ENCODE measurements at places on chromosomes 11 and 22. TPM values are rescaled to one million over a fixed set of nuclear protein-coding genes. Genes with fewer than 3 reads are reported as not detected.

GRCh38 chr11:68504432-68505066 lies 44.0 kb downstream of the PPP6R3 start:
- peak overlapping the region; percentile 8 for H3K4me3 ChIP-seq
- H3K27ac ChIP-seq: no peak overlapping the region
- H3K27me3 ChIP-seq: no peaks in the 10 kb centered on the region
- DNase-seq: no peak
- no peaks in the 10 kb centered on the region for H3K36me3 ChIP-seq

DNA sequence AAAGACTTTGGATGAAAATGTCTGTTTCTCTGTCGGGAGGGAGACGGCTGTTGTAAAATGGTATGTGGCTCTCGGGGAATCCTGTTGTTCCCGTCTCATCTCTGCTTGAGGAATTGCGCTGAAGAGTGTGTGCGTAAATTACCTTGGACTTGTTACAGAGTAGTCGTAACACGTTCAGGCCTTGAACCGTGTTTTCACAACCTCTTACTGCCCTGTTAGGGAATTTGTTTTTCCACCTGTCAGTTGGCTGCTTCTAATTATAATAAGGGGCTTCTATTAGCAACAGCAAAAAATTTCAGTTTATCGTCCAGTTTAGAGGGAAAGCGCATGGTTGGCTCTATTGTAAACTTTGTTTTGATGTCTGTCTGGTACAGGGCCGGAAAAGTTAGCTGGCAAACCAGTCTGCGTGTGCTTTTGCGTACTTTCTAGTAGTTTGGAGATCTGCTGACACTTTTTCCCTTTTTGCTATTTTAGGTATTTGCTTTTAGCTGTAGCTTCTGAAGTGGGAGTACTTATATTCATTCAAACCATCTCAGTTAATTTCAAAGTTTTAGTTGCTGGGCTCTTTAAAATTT lies 1.5 kb downstream of the HIPK3 start:
- peak overlapping the region; percentile 99 for H3K4me3 ChIP-seq
- peak overlapping the region; percentile 99 for H3K27ac ChIP-seq
- DNase-seq: no peak

GRCh38 chr11:1774886-1775285 lies 11.2 kb upstream of the CTSD start:
- DNase-seq: no peak
- H3K27me3 ChIP-seq: peaks cover 2% of the 10 kb centered on the region
- H3K4me1 ChIP-seq: peaks cover 14% of the 10 kb centered on the region

- DNase-seq: no peak
- H3K4me3 ChIP-seq: no peak overlapping the region
- no peaks in the 10 kb centered on the region for H3K4me1 ChIP-seq
- no peak overlapping the region for H3K27ac ChIP-seq
Measured at GRCh38 chr11:103274025-103274424, 164.8 kb downstream of the DYNC2H1 start.

- DNase-seq: peak; percentile 41
- no peaks in the 10 kb centered on the region for H3K27me3 ChIP-seq
- peak overlapping the region; percentile 91 for H3K4me3 ChIP-seq
- H3K4me1 ChIP-seq: peaks cover 47% of the 10 kb centered on the region
- peaks cover 6% of the 10 kb centered on the region for H3K36me3 ChIP-seq
Measured at GRCh38 chr11:78202733-78203167, 14.0 kb downstream of the USP35 start.

DNA sequence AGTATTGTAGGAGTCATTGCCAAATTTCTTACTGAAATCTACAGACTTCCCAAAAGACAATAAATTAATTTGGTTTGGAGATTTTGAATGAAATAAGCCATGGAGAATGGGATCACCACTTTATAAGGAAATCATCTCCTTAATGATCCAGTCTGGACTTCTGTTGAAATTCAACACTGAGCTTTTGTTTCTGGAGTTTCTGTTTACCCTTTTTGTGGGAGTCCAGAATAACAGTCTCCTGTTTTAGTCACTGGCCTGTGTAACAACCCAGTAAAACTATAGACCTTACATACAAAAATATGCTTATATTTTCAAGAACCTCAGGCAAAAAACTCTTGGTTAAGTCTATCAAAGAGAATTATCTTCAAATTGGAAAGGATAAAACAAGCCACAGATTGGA lies 321.7 kb upstream of the PLET1 start:
- no peak overlapping the region for H3K4me3 ChIP-seq
- peaks cover 4% of the 10 kb centered on the region for H3K4me1 ChIP-seq
- no peak overlapping the region for H3K27ac ChIP-seq
- no peaks in the 10 kb centered on the region for H3K27me3 ChIP-seq
- H3K36me3 ChIP-seq: no peaks in the 10 kb centered on the region

- no peak overlapping the region for H3K27ac ChIP-seq
- peaks cover 1% of the 10 kb centered on the region for H3K27me3 ChIP-seq
- H3K36me3 ChIP-seq: no peaks in the 10 kb centered on the region
- DNase-seq: no peak
- no peak overlapping the region for H3K4me3 ChIP-seq
Measured at GRCh38 chr11:27926486-27926885, 181.5 kb downstream of the KIF18A start.

DNA sequence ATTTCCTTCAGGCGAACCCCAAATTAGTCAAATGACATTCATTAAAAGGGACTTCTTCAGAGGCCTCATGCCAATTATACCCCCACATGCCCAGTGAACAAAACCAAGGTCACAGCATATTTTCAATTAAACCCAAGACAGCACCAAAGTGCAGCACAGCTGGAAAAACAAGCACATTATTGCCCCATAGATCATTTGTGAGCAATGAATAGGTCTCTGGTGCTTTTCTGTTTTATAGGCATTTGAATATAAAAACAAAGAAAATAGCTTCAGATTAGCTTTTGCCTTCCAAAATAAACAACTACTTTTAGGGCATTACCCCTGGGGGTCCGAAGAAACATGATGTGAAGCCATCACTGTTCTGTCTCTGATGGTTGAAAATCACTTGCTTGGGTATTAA lies 1319.9 kb downstream of the LRRC4C start:
- no peaks in the 10 kb centered on the region for H3K36me3 ChIP-seq
- no peak overlapping the region for H3K27ac ChIP-seq
- H3K4me1 ChIP-seq: no peaks in the 10 kb centered on the region
- no peak overlapping the region for H3K4me3 ChIP-seq

DNA sequence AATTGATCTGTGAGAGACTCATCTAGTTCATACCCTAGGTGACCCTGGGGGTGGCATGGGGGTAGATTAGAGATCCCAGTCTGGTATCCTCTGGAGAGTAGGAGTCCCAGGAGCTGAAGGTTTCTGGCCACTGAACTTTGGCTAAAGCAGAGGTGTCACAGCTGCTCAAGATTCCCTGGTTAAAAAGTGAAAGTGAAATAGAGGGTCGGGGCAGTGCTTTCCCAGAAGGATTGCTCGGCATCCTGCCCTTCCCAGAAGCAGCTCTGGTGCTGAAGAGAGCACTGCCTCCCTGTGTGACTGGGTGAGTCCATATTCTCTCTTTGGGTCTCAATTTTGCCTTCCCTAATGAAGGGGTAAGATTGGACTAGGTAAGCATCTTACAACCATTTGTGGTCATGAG lies 653 bp downstream of the IL18BP start:
- peak overlapping the region; percentile 96 for H3K27ac ChIP-seq
- H3K4me3 ChIP-seq: peak overlapping the region; percentile 93
- peaks cover 41% of the 10 kb centered on the region for H3K4me1 ChIP-seq

- H3K4me3 ChIP-seq: no peak overlapping the region
- peaks cover 5% of the 10 kb centered on the region for H3K36me3 ChIP-seq
- H3K27me3 ChIP-seq: peaks cover 11% of the 10 kb centered on the region
- H3K4me1 ChIP-seq: peaks cover 25% of the 10 kb centered on the region
- DNase-seq: no peak
Measured at GRCh38 chr11:47589977-47590861, 3.7 kb downstream of the FAM180B start.

GRCh38 chr22:22674467-22674866 lies 30.1 kb downstream of the GGTLC2 start:
- H3K27me3 ChIP-seq: peaks cover 3% of the 10 kb centered on the region
- DNase-seq: no peak
- no peak overlapping the region for H3K4me3 ChIP-seq
- H3K36me3 ChIP-seq: no peaks in the 10 kb centered on the region
- no peaks in the 10 kb centered on the region for H3K4me1 ChIP-seq
- peak overlapping the region; percentile 0 for H3K27ac ChIP-seq

DNA sequence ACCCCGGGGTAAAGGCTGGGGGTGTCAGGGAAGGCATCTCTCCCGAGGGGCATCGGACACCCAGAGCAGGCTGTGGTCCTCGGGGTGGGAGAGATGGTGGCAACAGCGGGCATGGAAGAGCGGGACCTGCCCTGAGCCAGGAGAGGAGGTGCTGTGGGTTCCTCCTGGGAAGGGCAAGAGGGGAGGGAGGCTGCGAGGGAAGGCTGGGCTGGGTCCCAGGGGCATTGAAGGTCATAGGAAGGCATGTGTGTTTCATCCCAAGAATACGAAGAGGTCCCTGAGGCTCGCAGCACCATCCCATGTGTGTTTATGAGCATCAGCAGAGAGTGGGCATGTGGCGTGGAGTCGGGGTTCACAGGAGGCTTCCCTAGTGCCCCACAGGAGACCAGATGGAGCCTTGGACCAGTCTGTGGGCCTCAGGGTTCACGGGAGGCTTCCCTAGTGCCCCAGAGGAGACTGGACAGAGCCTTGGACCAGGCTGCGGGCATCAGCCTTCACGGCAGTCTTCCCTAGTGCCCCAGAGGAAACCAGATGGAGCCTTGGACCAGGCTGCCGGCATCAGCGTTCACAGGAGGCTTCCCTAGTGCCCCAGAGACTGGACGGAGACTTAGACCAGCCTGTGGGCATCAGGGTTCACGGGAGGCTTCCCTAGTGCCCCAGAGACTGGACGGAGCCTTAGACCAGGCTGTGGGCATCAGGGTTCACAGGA lies 420.6 kb downstream of the BRD1 start:
- no peaks in the 10 kb centered on the region for H3K36me3 ChIP-seq
- no peak overlapping the region for H3K27ac ChIP-seq
- H3K4me3 ChIP-seq: no peak overlapping the region
- DNase-seq: no peak

The UPK3A gene
- not detected for total RNA-seq

The MFRP gene
- not detected for total RNA-seq

The TIMP3 gene
- total RNA-seq: not detected

The LDLRAD3 gene
- not detected for total RNA-seq

The C22orf39 gene
- total RNA-seq: 44.2 TPM

The UBASH3B gene
- total RNA-seq: 33.7 TPM
